ENCODE measurements at places on chromosomes 2 and 18.

DNA sequence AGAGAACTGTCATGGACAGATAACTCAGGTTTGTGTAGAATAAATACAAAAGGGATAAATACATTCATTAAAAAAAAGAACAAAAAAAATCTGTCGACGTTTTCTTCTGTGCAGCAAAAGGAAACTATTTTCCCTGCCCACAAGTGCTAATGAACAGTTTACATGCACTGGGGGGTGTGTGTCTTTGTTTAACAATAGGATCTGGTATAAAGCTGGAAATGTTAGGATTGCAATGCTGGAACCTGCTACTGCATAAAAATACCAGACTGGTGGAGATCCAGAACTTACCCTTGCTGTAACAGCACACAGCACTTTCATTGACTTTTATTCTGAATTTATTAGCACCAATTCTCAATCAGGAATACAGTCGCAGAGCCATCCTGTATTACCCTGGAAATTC, 84.6 kb upstream of the THOC1 start:
- no peak for DNase-seq

DNA sequence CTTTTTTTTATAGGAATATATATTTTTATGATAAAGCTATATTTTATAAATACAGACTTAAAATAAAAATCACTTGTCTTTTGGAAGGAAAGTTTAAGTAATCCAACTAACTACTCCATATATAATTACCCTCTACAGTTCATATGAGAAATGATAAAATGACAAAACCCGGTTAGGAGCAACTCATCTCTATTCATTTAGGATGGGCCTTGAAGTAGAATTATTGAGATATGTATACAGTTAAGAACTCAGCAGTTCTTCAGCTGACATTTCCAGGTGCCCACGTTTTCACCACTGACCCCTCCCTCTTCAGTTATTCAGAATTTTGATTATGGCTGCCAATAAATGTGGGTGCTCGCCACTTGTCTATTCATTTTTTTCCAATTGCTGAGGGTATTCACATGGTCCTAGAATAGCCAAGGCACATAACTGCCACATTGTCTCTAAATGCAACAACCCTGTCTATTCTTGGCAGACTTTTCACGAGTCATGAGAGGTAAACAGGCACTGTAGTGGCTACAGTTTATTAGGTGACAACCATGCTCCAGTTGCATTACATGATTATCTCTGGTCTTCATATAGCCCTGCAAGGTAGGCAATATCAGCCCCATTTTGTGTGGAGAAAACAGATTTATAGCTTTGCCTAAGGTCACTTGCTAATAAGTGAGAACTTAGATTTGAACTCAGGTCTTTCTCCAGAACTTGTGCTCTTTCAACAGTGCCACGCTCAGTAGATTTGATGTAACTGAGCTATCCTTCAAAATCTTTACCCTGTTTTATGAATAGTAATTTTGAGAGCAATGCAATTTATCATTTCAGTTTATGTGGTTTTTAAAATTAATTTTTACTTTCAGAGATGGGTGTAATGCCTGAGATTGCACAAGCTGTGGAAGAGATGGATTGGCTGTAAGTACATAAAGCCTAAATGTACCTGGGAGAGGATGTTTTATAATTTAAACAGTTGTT, 2.9 kb downstream of the DDX1 start:
- DNase-seq = no peak

- DNase-seq = no peak
These were observed 339.8 kb upstream of the CDH7 start for GRCh38 chr18:65411061-65411460.

DNA sequence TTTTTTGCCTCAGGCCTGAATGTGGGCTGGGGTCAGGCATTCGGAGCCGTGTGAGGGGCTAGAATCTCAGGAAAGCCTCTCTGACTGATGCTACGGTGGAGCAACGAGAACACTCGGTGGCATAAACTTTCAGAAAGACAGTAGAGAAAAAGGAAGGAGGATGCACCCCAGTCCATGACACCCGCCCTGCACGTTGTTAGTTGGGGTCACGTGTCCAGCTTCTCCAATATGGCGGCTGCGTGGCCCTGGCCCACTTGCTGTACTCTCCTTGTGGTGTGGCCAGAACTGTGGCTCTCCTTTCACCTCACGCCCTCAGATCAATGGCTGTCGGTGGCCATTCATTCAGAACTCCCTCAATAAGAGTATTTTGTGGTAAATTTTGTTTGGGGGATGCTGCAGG, 131.2 kb downstream of the KCTD1 start:
- no peak for DNase-seq

GRCh38 chr2:240458900-240459391, 23.5 kb downstream of the GPC1 start:
- DNase-seq = no peak

DNA sequence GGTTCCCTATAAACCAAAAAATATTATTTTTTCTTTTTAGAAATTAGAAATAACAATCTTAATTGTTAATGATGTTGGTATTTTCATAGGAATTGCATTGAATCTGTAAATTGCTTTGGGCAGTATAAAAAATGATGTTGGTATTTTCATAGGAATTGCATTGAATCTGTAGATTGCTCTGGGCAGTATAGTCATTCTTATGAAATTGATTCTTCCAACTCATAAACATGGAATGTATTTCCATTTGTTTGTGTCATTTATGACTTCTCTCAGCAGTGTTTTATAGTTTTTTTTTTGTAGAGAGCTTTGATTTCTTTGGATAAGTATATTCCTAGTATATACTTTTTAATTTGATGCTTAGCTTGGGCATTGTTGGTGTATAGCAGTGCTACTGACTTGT, 82.0 kb upstream of the NT5C1B start:
- DNase-seq = no peak

GRCh38 chr2:8598295-8599165, 83.3 kb upstream of the ID2 start:
- DNase-seq = peak; percentile 95

DNA sequence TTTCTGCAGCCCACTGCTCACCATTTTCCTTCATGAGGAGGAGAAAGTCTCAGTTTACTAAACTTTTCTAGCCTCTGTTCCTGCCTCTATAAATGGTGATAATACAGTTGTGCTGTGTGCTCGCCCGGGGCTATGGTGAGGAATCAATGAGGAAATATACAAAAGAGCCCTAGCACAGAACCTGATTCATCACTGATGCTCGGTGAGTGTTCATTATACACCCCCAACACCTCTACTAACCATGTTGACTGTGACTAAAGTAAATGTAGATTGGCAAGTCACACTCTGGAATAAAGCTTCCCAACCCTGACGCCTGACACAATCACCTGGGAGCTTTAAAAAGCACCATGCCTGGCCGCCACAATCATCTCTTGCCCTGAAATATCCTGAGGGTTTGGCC, 118.8 kb upstream of the CYP1B1 start:
- peak; percentile 15 for DNase-seq

DNA sequence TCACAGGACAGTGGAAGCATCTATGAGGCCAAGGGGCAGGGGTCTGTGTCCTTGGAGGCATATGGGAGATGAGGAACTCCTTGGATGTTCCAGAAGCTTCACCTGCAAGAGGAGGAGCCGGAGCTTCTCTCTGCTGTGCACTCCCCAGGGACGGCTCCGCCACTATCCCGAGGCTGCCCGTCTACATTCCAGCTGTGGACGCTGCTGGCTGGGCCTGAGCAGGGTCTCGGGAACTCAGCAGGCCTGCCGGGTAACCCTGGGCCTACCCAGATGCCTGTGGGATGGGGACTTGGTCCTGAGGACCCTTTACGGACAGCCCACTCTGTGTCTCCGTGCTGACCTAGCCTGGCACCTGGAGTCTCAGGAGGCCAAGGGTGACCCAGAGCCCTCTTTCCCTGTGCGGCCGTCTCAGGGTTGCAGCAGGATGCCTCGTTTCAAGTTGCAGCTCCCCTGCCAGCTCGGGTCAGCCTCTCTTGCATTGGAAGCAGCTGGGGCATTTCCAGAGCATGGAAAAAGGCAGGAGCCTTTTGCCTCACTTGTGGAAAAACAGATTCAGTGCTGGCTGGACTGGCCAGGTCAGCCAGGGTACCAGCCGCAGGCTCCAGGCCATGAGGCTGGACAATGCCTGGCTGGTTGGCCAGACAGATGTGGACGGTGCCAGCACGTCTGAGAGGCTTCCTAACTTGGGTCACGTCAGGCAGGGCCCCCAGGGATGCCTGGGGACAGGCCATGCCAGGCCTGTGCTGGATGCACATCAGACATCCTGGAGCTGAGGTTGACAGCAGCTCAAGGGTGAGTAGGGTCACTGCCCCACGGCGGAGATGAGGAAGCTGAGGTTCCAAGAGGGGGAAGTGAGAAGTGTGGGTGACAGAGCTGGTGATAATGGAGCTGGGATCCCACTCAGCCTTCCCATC, 41.5 kb downstream of the SCTR start:
- no peak for DNase-seq

GRCh38 chr18:70333757-70334156, 44.9 kb downstream of the SOCS6 start:
- peak; percentile 86 for DNase-seq

- DNase-seq = peak; percentile 35
These were observed 117.3 kb downstream of the GALR1 start for GRCh38 chr18:77366720-77367641.

Data from HT1080 (cell line).